Esophagus muscularis mucosa (tissue), 4 donors: ENCODE measurements at places on chromosomes 6 and 20. TPM values are rescaled to one million over a fixed set of nuclear protein-coding genes. Genes with fewer than 3 reads are reported as not detected.

CDK5RAP1 gene
- total RNA-seq = 19.1 TPM

DNA sequence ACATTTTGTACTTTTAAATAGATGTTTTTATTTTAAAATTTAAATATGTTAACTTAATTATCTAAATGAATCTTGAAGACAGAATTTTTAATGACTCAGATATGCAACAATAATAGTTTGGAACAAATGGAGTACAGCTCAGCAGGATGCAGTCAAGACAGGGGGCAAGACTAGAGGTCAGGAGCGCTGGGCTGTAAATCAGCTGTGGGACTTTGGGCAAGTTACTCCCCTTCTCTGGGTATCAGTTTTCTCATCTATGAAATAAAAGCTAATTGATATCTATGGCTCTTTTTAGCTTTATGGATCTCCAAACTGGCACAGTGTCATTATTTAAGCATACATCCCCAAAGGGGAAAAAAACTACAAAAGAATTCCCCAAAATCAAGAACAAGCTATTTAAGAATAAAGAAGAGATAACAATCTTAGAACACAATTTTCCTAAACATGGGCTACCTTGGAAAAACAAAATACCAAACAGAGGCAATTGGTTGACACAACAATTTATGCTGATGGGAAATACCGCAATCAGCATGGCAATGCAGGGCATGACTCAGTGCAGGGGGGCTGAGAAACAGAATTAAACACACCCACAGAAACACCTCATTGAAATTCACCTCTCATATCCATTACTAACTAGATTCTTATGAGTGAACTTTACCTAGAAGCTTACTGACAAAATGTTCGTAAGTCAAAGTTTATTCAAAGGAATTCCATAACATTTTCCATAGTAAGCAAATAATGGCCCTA lies 188.2 kb downstream of the SIM1 start:
- no peak overlapping the region for H3K4me3 ChIP-seq
- H3K36me3 ChIP-seq = no peaks in the 10 kb centered on the region
- no peak overlapping the region for H3K27ac ChIP-seq
- peaks cover 3% of the 10 kb centered on the region for H3K4me1 ChIP-seq
- DNase-seq = no peak

DNA sequence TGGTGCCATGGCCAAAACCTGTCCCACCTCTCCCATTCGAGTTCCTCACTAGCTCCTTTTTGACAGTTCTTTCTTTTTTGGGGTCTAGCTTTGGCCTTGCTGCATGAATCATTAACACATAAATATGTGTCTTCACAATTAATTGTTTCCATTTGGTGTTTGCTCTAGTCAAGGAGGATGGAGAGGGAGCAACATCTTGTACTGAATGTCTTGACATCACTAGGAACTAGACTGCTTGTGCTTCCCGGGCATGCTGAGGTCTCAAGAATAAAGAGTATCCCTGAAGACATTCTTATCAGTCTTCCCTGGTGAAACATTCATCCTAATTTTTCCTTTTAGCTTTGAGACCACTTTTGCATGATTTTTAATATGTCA lies 77.0 kb upstream of the ESR1 start:
- H3K27ac ChIP-seq = no peak overlapping the region
- H3K36me3 ChIP-seq = no peaks in the 10 kb centered on the region
- no peaks in the 10 kb centered on the region for H3K27me3 ChIP-seq
- H3K4me1 ChIP-seq = no peaks in the 10 kb centered on the region

DNA sequence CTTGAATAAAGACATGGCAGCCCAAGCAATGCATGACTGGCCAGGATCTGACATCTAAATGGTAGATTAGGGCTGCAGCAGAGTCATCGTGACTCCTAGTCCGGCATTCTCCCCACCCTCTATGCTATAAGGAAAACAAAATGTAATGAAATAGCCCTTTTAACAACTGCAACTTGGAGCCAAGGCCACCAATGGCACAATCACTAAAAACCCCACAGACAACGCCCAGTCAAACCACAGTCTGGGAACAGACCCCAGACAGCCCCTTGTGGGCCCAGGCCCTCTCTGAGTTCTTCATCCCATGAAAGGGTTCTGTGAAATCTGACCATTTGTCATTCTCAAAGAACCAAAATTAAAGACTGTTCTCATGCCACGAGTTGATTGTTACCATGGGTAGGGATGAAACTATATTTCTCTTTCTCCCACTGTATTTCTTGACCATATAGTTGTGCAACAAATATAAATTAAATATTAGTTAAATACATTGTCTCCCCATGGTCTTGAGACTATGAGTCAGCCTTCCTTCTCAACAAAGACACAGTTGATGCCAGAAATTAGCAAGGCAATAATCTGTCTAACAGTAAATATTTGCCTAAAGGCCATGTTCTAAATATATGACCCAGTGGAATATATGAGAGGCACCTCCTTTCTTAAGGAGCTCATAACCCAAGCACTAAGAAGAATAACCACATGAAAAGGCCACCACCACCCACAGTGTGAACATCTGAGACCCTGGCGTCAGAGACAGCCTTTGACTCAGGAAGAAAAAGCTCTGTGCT lies 85.6 kb upstream of the SSTR4 start:
- H3K27me3 ChIP-seq = no peaks in the 10 kb centered on the region
- peak; percentile 84 for DNase-seq
- H3K27ac ChIP-seq = no peak overlapping the region
- no peaks in the 10 kb centered on the region for H3K4me1 ChIP-seq
- no peak overlapping the region for H3K4me3 ChIP-seq

- no peaks in the 10 kb centered on the region for H3K4me1 ChIP-seq
- no peak overlapping the region for H3K4me3 ChIP-seq
- DNase-seq = no peak
- no peaks in the 10 kb centered on the region for H3K27me3 ChIP-seq
- no peak overlapping the region for H3K27ac ChIP-seq
- H3K36me3 ChIP-seq = no peaks in the 10 kb centered on the region
Measured at GRCh38 chr6:78517399-78517798, 350.0 kb upstream of the IRAK1BP1 start.

PNPLA1 gene
- total RNA-seq = not detected

RAB32 gene
- total RNA-seq = 45.3 TPM

GRCh38 chr6:136960781-136961180 lies 38.7 kb downstream of the SLC35D3 start:
- H3K4me3 ChIP-seq = no peak overlapping the region
- no peak for DNase-seq
- H3K27me3 ChIP-seq = peaks cover 20% of the 10 kb centered on the region
- H3K36me3 ChIP-seq = no peaks in the 10 kb centered on the region
- no peak overlapping the region for H3K27ac ChIP-seq

DNA sequence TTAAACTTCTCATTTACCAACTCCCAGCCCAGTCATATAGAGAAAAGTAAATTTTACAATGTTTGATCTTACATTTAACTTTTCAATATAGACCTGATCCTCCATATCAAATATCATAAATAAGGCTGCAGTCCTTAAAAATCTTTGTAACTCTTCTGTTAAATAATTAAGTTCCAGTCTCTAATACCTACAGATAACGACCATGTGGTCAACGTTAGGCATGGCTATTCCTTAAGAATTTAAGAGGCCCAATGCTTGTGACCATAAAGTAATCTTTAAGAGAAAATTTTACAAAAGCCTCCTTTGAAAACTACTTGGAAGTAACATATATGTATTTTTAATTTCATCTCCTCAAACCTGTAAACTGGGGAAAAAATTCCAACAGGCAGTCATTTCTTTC lies 1.6 kb downstream of the FBXO5 start:
- no peaks in the 10 kb centered on the region for H3K27me3 ChIP-seq
- no peak overlapping the region for H3K27ac ChIP-seq

- no peak within 1 kb of the TSS for H3K27ac ChIP-seq
- peaks cover 21% of the 10 kb centered on the region for H3K27me3 ChIP-seq
- no peak for DNase-seq
- H3K4me1 ChIP-seq = peaks cover 13% of the 10 kb centered on the region
- H3K36me3 ChIP-seq = no peaks in the 10 kb centered on the region
Measured at GRCh38 chr20:41366546-41367392, at the start of gene EMILIN3. Gene EMILIN3, minus strand, starts transcription at chr20:41366818. Its CDS starts 184 bp downstream, at chr20:41366634.
